GOT3 (cell line): ENCODE measurements at places on chromosomes 7 and 10.

- no peak for DNase-seq
Measured at GRCh38 chr7:6168477-6168868, 104.0 kb downstream of the CYTH3 start.

- DNase-seq = no peak
Measured at GRCh38 chr7:63067897-63068585, 930.6 kb upstream of the ZNF722 start.

- no peak for DNase-seq
Measured at GRCh38 chr10:72133517-72133916, 45.2 kb upstream of the SPOCK2 start.

DNA sequence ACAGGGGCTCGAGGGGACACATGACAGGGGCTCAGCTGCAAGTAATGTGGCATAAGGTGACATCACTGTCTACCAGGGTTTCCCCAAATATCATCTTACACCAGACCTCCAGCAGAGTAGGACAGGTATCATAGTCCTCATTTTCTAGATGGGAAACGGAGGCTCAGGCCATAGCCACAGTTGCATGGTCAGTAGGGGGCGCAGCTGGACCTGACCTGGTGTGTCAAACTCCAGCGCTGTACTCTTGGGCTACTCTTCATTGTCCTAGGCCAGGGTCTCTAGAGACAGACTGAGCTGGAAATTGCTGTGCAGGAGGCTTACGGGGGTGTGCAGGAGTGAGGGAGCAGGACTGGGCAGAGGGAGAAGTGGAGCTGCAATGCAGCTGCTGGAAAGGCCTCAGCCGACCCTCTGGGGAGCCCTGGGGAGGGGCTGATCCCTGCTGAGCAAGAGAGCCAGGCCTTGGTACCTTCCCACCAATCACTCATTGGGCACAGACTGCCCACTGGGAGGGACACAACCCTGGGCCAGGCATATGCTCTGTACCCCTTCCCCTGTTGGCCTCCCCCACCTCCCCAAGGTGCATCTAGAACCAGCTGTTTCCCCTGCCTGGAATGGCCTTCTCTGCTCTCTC lies 89.9 kb downstream of the CDH23 start:
- no peak for DNase-seq

GRCh38 chr7:7152315-7152714 lies 30.0 kb upstream of the C1GALT1 start:
- no peak for DNase-seq

DNA sequence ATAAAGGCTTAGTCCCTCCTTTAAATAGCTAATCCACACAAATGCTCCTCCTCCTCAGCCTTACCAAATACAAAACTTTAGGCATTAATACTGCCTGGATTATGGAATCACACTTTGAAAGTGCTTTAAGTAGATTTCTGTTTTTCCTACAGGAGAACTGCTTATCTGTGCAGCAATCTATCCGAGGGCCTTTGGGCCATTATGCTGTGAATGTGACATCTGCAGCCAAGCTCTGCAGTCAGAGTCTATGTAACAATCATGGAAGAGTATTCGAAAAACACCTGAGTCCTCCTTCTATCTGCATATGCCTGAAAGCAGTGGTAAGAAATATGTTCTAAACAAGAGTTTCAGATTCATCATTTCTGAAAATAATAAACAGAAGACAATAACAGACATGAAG lies 16.2 kb upstream of the HYAL4 start:
- DNase-seq = no peak

- DNase-seq = no peak
Measured at GRCh38 chr7:142745745-142746144, 3.5 kb upstream of the PRSS1 start.
